ENCODE measurements at places on chromosomes 3 and 15. TPM values are rescaled to one million over a fixed set of nuclear protein-coding genes. Genes with fewer than 3 reads are reported as not detected.

DNA sequence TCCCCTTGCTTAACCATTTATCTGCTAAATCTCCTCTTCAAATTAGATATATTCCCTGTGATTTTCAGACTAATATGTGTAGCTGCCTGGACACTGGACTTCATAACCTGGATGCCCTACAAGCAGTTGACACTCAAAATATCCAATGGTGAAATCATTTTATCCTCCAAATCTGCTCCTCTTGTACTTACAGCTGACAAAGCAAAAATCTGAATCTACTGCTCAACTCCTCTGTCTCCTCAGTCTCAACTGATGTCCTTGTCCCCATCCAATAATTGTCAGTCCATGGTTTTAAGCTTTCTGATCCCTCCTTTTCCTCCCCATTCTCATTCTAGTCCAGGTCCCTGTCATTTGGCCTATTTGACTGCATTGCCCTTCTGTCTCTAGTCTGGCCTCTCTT lies 411.8 kb downstream of the TBC1D5 start:
- no peak overlapping the region for H3K4me3 ChIP-seq
- no peaks in the 10 kb centered on the region for H3K27me3 ChIP-seq

- no peak overlapping the region for H3K27ac ChIP-seq
- no peak overlapping the region for H3K4me3 ChIP-seq
- no peak for DNase-seq
- no peaks in the 10 kb centered on the region for H3K36me3 ChIP-seq
- H3K27me3 ChIP-seq: peaks cover 2% of the 10 kb centered on the region
Observed at GRCh38 chr3:69460034-69460433, 74.1 kb upstream of the FRMD4B start.

GRCh38 chr15:97989299-97989698 lies 28.8 kb downstream of the ARRDC4 start:
- H3K4me3 ChIP-seq: no peak overlapping the region
- no peaks in the 10 kb centered on the region for H3K4me1 ChIP-seq
- no peak overlapping the region for H3K27ac ChIP-seq
- H3K36me3 ChIP-seq: no peaks in the 10 kb centered on the region

GRCh38 chr15:45259796-45260195 lies 7.8 kb downstream of the SLC28A2 start:
- no peaks in the 10 kb centered on the region for H3K36me3 ChIP-seq
- no peaks in the 10 kb centered on the region for H3K27me3 ChIP-seq
- no peaks in the 10 kb centered on the region for H3K4me1 ChIP-seq
- no peak overlapping the region for H3K27ac ChIP-seq
- H3K4me3 ChIP-seq: no peak overlapping the region

DNA sequence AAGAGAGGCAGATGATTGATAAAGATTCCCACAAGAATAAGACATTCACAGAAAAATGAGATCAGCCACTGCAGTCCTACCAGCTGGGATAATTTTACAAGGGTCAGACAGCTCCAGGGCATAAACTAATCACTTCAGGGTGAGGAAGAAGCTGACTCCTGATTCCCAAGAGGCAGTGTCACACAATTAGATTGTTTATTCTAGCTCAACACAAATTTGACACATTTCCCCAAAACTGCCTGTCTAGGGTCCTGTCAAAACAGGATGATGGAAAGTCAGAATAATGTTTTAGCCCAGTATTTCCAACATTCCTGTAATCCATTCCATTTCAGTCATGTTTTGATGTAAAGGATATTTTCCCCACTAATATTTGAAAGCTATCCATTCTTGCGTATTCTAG lies 110.8 kb downstream of the TNIK start:
- peaks cover 25% of the 10 kb centered on the region for H3K36me3 ChIP-seq
- no peak overlapping the region for H3K4me3 ChIP-seq
- no peaks in the 10 kb centered on the region for H3K27me3 ChIP-seq

The SPESP1 gene
- 0.50 TPM for total RNA-seq

- H3K4me3 ChIP-seq: no peak overlapping the region
- no peaks in the 10 kb centered on the region for H3K27me3 ChIP-seq
- H3K36me3 ChIP-seq: no peaks in the 10 kb centered on the region
- no peak overlapping the region for H3K27ac ChIP-seq
- H3K4me1 ChIP-seq: no peaks in the 10 kb centered on the region
Observed at GRCh38 chr3:78665776-78666469, 1101.9 kb downstream of the ROBO1 start.

DNA sequence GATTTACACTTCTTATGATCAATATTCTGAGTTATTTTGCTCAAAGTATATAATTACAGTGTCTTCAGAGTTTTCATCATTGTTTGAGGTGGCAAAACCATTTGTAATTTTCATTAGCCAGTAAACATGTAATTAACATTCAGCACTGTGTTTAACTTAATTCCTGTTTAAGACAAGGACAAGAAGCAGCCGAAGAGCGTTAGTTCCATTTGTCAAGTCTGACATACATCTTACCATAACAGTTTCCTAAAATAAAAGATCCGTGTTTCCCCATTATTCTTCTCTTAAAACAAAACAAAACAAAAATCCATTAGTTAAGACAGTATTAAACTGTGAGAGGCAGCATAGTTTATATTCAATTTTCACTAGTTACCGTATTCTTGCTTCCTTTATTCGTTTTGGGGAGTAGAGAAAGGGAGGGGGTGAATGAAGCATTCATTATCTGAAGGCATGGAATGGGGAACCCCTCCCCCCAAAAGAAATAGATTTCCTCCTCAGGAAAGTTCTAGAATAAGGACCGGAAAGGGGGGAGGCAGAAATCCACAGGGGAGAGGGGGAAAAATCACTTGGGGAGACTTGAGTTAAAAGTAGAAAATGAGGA lies 5.5 kb upstream of the NR2F2 start:
- no peak overlapping the region for H3K4me3 ChIP-seq
- peaks cover 2% of the 10 kb centered on the region for H3K36me3 ChIP-seq
- peaks cover 84% of the 10 kb centered on the region for H3K27me3 ChIP-seq
- no peak overlapping the region for H3K27ac ChIP-seq
- no peak for DNase-seq

GRCh38 chr3:23162934-23163333 lies 40.2 kb upstream of the UBE2E2 start:
- H3K27ac ChIP-seq: no peak overlapping the region

- DNase-seq: no peak
- H3K4me3 ChIP-seq: no peak overlapping the region
- H3K36me3 ChIP-seq: peaks cover 41% of the 10 kb centered on the region
- no peak overlapping the region for H3K27ac ChIP-seq
Observed at GRCh38 chr15:69749797-69750196, 297.2 kb downstream of the RPLP1 start.

DNA sequence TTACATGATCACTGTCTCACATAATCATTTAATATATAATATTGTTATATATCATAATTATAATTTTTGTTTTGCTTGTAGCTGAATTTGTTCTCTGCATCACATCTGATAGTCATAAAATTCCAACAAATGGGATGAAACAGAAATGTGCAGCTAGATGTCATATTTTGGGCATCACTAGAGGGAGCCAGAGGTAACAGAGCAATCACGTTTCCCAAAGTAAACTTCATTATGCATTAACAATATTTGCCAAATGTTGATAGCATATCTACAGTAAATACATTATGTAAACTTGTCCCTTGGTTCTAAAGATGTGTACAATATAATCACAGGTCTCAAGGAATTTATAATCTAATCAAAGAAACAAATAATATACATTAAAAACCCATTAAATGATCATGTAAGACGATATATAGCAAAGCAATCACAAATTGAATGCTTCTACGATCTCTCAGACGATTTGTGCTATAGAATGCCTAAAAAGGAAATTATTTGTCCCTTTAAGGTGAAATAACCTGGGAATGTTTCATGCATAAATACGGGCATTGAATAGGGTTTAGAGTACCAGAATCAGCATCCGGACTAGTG lies 234.2 kb upstream of the MCTP2 start:
- H3K27ac ChIP-seq: no peak overlapping the region
- no peaks in the 10 kb centered on the region for H3K36me3 ChIP-seq
- peaks cover 4% of the 10 kb centered on the region for H3K27me3 ChIP-seq

The DAZL gene
- not detected for total RNA-seq

The SLC9C1 gene
- not detected for total RNA-seq

The SAMD7 gene
- not detected for total RNA-seq

DNA sequence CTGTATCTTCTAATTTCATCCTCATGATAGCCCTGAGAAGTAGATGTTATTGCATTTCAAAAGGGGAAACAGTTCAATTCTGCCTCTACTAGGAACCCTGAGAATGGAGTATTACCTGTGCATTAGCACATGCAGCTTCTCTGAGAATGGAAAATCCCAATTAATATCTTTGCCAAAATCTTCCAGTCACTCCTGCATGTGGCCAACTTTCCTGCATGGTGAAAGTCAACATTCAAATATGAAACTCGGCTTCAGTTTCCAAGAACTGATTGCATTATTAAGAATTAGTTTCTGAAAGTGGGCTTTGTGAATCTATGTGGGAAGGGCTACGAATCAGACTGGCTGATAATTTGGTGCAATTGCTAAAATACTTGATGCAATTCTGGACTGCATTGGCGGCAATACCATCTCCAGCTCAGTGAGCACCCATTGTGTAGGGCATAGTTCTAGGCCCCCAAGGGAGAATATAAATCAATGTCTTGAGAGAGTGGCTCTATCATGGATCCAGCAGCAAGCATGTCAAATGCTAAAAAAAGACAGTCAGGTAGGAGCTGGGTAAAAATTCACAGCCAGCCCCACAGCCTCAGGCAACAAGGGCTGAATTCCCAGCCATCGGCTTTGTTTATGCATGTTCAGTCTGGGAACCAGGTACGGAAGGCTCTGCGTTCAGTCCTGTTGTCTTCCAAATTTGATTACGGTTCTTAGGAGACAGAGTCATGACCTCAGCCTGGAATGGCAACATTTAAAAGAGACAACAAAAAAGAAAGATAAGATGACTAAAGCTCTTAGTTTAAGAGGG lies 18.8 kb upstream of the BCL6 start:
- no peak overlapping the region for H3K4me3 ChIP-seq
- peaks cover 4% of the 10 kb centered on the region for H3K27me3 ChIP-seq
- H3K36me3 ChIP-seq: peaks cover 26% of the 10 kb centered on the region
- H3K4me1 ChIP-seq: peaks cover 7% of the 10 kb centered on the region
- no peak overlapping the region for H3K27ac ChIP-seq

The NMNAT3 gene
- total RNA-seq: 0.94 TPM

GRCh38 chr15:72781631-72782030 lies 1.9 kb downstream of the ADPGK start:
- H3K27me3 ChIP-seq: no peaks in the 10 kb centered on the region
- peak overlapping the region; percentile 89 for H3K4me3 ChIP-seq
- H3K36me3 ChIP-seq: peaks cover 43% of the 10 kb centered on the region
- no peak for DNase-seq

GRCh38 chr3:9497821-9498565 lies 55.6 kb downstream of the LHFPL4 start:
- no peak overlapping the region for H3K27ac ChIP-seq
- H3K27me3 ChIP-seq: peaks cover 17% of the 10 kb centered on the region
- H3K4me3 ChIP-seq: no peak overlapping the region
- DNase-seq: no peak
- H3K4me1 ChIP-seq: no peaks in the 10 kb centered on the region

DNA sequence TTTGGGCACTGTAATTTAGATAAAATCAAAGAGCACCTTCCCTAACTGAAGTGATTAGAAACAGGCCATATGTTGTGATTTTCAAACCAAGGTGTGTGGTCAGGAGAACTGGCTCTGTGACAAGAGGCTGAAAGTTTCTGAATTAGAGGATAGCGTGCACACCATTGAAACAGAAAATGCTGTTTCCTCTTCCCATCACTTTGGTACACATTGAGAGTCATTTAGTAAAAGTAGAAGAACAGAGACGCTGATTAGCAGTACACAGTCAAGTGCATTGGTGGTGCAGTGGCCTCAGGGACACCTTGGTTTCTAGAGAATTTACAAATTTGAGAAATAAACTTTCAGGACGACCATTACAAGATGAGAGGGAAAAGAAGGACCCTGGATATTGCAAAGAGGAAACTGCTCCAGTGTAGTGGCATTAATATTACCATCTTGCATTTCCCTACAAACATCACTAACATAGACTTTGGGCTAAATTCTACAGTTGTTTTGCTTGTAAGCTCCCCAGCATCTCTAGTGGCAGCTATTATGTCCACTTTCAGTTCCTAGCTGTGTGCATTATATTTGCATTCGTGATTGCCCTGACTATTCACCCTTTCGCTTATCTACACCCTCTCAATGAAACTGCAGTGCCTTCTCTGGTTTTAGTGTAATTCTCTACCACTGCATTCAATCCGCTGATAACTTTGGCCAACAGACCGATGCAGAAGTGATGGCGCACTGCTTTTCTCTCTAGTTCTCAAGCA lies 728.1 kb upstream of the GRM7 start:
- DNase-seq: no peak
- no peaks in the 10 kb centered on the region for H3K36me3 ChIP-seq
- no peaks in the 10 kb centered on the region for H3K4me1 ChIP-seq
- no peak overlapping the region for H3K4me3 ChIP-seq
- no peak overlapping the region for H3K27ac ChIP-seq
- H3K27me3 ChIP-seq: no peaks in the 10 kb centered on the region

The GNL3 gene
- 79.1 TPM for total RNA-seq

GRCh38 chr15:52557274-52557641 lies 11.6 kb downstream of the ARPP19 start:
- no peak overlapping the region for H3K4me3 ChIP-seq
- H3K27ac ChIP-seq: no peak overlapping the region
- peaks cover 57% of the 10 kb centered on the region for H3K4me1 ChIP-seq

GRCh38 chr3:16998236-16998923 lies 113.6 kb downstream of the PLCL2 start:
- H3K36me3 ChIP-seq: peaks cover 30% of the 10 kb centered on the region
- H3K4me1 ChIP-seq: peaks cover 33% of the 10 kb centered on the region
- no peaks in the 10 kb centered on the region for H3K27me3 ChIP-seq
- no peak overlapping the region for H3K4me3 ChIP-seq

The ACKR2 gene
- total RNA-seq: 0.73 TPM

DNA sequence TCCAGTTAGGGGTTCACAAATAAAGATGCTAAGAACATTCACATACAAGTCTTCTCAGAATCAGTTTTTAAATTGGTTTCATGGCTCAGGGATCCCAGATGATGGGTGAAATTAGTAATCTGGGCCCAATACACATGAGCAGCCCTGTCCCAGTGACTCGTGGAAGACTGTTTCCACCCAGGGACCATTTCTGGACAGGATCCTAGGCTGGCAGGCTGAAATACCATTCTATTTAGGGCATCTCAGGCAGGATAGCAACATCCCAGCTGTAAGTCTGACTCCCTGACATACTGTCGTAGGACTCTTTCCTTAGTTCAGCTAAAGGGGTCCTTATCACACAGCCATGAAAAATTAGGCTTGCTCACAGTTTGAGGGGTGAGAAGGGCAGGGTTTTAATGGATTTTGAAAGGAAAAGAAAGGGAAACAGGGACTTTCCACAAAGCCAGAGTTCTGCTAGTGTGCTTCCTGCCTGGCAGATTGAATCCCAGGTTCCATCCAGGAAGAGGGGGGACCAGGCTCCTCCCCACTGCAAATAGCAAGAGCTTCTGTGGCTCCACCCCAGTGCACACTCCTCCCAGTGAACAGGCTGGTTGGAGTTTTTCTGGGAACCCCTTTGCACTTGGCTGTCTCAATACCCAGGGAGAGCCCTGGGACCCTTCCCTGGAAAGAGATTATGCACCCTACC lies 41.3 kb upstream of the LYZL4 start:
- no peaks in the 10 kb centered on the region for H3K36me3 ChIP-seq
- peaks cover 7% of the 10 kb centered on the region for H3K27me3 ChIP-seq
- no peak overlapping the region for H3K27ac ChIP-seq
- DNase-seq: no peak
- H3K4me1 ChIP-seq: no peaks in the 10 kb centered on the region

The SLC22A13 gene
- 0.37 TPM for total RNA-seq

Measured in activated CD4-positive, alpha-beta T cell treated with anti-CD3 and anti-CD28 coated beads, Interleukin-2, amount 10 ng/mL, durations not matched to agents 7 days and 5 days (primary cell).